GOT3 (cell line): ENCODE measurements at places on chromosomes 1 and 21.

DNA sequence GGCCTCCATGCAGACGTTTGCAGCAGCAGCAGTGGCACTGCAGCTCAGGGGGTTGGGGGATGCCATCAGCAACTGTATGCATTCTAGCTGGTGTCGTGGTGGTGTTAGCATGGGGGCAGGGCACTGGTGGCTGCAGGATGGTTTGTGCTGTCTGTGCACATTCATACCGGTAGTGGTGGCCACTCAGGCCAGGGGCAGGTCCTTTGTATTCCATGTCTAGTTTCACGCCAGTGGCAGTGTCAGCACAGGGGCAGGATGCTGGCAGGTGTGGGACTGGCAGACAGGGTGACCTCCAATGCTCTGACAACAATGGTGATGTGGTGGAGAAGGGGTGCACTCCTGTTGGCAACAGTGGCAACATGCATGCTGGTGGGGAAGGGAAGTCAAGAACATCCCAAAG, 194.2 kb upstream of the LRRC7 start:
- no peak for DNase-seq

- no peak for DNase-seq
These were observed at the start of gene FASLG for GRCh38 chr1:172658871-172659453. Gene FASLG, plus strand, starts transcription at chr1:172659103. Its CDS starts 99 bp downstream, at chr1:172659202.

DNA sequence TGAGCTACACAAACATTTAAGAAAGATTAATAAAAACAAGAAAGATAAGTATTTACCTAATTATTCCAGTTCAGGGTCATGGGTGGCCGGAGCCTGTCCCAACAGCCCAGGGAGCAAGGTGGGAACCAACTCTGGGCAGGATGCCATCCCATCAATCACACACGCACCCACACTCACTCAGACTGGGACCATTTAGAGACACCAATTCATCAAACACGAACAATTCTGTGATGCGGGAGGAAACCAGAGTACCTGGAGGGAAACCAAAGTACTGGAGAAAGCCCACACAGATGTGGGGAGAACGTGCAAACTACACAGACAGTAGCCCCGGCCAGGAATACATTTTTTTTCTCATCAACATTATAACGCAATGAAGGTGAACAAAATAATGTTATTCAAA, 16.2 kb downstream of the WASF2 start:
- DNase-seq: no peak

DNA sequence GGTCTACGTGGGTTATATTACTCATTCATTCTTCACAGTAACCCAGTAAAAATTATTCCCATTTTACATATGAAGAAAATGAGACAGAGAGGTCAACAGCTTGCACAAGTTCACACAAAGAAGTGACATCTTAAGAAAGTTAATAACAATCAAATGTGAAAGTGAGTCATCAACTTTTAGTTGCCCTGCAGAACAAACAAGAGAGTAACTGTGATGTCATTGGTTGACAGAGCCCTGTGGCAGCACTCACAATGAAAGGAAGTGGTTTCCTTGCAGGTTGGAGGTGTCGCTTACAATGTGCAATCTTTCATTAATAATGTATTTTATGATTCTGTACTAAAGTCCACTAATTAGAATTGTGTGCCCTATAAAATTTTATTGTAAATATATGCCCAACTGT, 369.6 kb downstream of the RYR2 start:
- DNase-seq: no peak

DNA sequence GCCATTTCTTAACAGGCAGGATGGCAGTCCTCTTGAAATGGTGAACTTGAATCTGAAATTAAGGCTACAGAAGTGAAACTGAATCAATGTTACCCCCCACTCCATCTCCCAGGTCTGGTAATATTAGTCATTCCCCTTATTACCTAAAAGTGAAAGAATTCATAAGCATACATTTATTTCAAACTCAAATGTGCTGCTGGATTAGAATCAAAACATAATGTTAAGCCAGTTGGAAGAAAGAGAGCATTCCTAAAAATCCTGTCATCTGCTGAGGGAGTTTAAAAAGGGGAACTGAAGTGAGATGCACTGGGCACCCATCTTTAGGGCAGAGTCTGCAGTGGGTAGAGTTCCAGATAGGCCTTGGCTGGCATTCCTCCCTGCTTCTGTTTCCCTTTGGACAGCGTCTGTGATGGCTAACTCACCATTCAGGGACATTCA, 17.4 kb downstream of the KIAA0319L start:
- no peak for DNase-seq

DNA sequence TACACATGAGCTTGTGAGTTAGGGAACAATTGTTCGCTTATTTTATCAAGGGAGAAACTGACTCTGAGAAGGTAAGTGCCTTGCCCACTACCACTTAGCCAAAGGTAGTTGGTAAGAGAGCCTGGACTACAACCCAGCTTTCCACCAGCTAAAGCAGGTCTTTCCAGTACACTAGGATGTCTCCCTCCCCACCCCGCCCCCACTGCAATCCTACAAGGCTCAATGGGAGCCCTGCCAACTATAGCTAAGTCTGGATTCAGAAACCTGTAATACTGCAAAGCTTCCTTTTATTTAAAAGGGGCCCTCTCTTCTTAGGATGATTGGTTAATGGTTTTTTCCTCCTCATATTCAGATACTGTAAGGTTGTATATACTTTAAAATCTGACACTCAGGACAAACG, 102.0 kb upstream of the C8B start:
- no peak for DNase-seq

DNA sequence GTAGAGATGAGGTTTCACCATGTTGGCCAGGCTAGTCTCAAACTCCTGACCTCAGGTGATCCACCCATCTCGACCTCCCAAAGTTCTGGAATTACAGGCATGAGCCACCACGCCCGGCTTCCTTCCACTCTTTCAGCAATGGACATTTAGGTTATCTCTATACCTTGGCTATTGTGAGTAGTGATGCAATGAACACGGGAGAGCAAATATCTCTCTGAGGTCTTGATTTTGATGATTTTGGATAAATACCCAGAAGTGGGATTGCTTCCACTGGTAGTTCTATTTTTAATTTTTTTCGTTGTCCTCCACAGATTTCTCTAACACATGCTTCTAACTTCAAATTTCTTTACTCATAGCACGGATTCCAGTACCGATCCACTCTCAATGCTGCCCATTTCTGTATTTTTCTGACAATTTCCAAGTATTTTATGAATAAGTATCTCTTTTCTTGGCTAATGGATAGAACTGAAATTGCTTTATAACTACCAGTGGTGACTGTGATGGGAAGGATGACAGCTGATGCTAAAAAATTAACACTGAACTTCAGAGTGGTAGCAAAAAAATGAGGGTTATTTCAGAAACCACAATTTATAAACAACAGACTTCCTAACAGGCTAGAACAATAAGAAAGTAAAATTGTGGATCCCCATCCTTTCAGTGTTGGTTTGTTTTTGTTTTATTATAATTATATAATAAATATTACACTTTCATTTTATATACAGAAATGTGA, 327.5 kb upstream of the RUNX1 start:
- DNase-seq: no peak

DNA sequence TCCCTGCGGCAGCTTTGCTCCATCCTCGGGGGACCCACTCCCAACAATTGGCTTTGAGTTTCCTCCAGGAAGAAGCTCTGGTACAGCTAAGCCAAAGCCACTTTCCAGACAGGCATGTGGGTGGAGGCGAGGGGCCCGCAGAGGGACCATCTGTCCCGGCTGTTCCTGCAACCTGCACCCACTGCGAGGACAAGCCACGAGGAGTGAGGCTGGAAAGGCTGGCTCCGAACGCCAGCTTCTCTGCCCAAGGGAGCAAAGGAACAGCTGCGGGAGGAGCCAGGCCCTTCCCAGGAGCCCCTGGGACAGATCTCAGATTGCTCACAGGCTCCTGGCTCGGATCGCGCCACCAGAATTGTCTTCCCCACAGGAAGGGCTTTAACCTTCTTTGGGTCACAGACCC, 28.3 kb upstream of the PEF1 start:
- DNase-seq: no peak

DNA sequence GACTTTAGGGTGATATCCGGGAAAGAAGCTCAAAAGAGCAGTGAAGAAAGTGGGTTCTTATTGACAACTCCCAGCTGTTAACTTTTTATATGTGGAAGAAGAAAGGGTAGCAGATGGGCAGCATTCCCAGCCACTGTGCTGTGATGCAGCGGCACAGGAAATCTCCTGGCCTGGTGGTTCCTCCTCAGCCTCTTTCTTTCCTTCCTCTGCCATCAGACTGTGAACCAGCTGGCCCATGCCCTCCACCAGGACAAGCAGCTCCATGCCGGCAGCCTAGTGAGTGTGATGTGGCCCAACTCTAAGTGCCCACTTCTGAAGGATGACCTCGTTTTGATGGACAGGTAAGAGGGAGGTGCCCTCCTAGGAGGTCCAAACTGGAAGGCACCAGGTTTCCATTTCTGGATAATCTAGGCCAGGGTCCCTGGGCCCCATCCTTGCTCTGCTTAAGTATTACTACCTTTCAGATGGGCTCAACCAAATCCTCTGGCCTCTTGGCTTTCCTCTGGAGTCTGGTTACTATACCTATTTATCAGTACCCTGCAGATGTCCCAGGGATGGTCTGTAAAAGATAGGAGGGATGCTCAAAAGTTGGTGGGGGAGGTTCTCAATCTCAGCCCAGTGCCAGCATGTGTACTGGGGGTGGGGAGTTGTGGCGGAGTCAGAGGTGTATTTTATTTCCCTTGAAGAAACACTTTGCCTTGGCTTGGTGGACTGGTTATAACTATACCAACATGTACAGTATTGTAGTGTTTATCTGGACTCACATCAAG, 17.0 kb downstream of the MFN2 start:
- DNase-seq: no peak

GRCh38 chr1:160731990-160732389, 7.1 kb upstream of the SLAMF7 start:
- no peak for DNase-seq

- no peak for DNase-seq
These were observed 25.7 kb upstream of the BACE2 start for GRCh38 chr21:41142051-41142795.

DNA sequence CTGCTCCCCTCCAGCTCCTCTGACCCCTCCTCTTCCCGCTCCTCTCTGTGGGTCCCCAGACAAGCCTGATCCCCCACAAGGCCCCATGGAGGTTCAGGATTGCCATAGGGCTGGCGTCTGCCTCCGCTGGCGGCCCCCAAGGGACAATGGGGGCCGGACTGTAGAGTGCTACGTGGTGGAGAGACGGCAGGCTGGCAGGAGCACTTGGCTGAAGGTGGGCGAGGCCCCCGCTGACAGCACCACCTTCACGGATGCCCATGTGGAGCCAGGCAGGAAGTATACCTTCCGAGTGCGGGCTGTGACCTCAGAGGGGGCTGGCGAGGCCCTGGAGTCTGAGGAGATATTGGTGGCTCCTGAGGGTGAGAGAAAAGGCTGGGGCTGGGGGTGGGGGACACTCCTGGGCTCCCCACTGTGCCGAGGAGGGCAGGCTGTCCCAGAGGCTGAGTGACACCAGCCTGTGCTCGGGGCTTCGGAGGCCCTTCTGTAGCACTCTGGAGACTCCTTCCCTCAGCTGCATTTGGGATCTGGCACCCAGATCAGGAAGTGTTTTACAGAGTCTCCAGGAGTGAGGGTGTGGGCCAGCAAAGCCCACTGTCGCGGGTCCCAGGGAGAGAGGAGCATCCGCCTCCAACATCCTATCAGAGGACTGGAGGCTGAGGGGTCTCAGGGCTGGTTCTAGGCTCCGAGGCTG, 25.9 kb downstream of the IGFN1 start:
- no peak for DNase-seq
